Activated T-cell treated with anti-CD3 and anti-CD28 coated beads, Interleukin-2, amount 50 U/mL, for 24 hours (primary cell): ENCODE measurements at places on chromosomes 1 and 21.

DNA sequence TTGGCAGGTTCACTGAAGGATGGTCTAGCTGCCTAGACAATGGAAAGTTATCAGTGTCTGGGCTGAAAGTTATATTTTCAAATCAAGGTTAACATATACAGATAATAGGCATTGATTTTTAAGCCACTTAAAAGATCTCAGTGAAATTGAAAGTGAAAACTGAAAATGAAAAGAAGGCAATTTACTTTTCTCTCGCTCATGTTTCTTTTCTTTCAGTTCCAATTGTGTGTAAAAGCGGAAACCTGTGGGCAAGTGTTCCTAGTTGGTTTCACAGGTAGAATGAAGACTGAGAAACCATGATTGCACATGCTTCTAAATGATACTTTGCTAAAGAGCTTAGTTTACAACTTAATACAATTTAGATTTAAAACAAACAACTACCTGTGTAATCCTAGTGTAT lies 383.7 kb downstream of the ZP4 start:
- no peak for DNase-seq
- peaks cover 45% of the 10 kb centered on the region for H3K27me3 ChIP-seq
- H3K27ac ChIP-seq: no peak overlapping the region
- H3K36me3 ChIP-seq: no peaks in the 10 kb centered on the region

GRCh38 chr1:55820501-55820900 lies 605.3 kb upstream of the USP24 start:
- H3K27me3 ChIP-seq: no peaks in the 10 kb centered on the region
- no peaks in the 10 kb centered on the region for H3K36me3 ChIP-seq
- H3K27ac ChIP-seq: no peak overlapping the region
- H3K4me1 ChIP-seq: no peaks in the 10 kb centered on the region

- no peak for DNase-seq
- H3K4me3 ChIP-seq: no peak overlapping the region
- no peaks in the 10 kb centered on the region for H3K27me3 ChIP-seq
- no peaks in the 10 kb centered on the region for H3K4me1 ChIP-seq
These were observed 344.1 kb upstream of the GREM2 start for GRCh38 chr1:240956020-240956419.

- H3K27me3 ChIP-seq: peaks cover 20% of the 10 kb centered on the region
- H3K4me3 ChIP-seq: no peak overlapping the region
- no peak overlapping the region for H3K27ac ChIP-seq
- H3K36me3 ChIP-seq: no peaks in the 10 kb centered on the region
- H3K4me1 ChIP-seq: no peaks in the 10 kb centered on the region
These were observed 77.5 kb upstream of the ACTRT2 start for GRCh38 chr1:2943686-2944260.

- H3K27ac ChIP-seq: no peak overlapping the region
- no peaks in the 10 kb centered on the region for H3K27me3 ChIP-seq
- H3K4me3 ChIP-seq: no peak overlapping the region
- DNase-seq: no peak
- H3K4me1 ChIP-seq: no peaks in the 10 kb centered on the region
- H3K36me3 ChIP-seq: no peaks in the 10 kb centered on the region
These were observed 333.8 kb upstream of the PTBP2 start for GRCh38 chr1:96387785-96388184.

DNA sequence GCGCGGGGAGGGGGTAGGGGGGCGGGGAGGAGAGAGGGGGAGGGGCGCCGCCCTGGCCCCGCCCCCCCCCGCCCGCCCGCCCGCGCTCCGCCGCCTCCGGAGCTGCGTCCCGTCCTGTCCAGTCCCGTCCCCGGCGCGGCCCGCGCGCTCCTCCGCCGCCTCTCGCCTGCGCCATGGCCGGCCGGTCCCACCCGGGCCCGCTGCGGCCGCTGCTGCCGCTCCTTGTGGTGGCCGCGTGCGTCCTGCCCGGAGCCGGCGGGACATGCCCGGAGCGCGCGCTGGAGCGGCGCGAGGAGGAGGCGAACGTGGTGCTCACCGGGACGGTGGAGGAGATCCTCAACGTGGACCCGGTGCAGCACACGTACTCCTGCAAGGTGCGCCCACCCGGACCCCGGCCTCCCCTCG lies at the start of gene AGRN:
Gene AGRN (plus strand): TSS at position 121 of the 405 bp plus-strand sequence. CDS start 53 bp downstream, at position 174.
- no peaks in the 10 kb centered on the region for H3K36me3 ChIP-seq
- DNase-seq: peak; percentile 72
- H3K4me1 ChIP-seq: peaks cover 9% of the 10 kb centered on the region
- H3K27ac ChIP-seq: no peak within 1 kb of the TSS
- peaks cover 11% of the 10 kb centered on the region for H3K27me3 ChIP-seq
- H3K4me3 ChIP-seq: peak within 1 kb of the TSS; percentile 73

DNA sequence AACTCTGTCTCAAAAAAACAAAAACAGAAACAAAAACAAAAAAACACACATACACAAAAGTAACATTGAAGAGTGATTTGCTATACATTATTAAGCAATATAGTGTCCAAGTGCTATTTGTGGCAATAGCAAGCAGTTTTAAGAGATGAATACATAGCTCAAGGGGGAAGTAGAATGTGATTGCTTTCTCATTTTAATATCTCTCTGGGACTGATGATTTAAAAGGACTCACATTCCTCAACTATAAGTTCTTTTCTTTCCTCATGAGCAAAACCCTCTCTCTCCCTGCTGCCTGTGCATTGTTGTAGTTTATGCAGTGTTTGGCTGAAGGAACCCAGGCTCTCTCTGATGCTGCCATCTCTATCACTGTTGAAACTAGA lies 47.0 kb upstream of the CSF1 start:
- no peak overlapping the region for H3K27ac ChIP-seq
- no peaks in the 10 kb centered on the region for H3K27me3 ChIP-seq
- no peaks in the 10 kb centered on the region for H3K36me3 ChIP-seq
- DNase-seq: no peak
- no peak overlapping the region for H3K4me3 ChIP-seq
- peaks cover 8% of the 10 kb centered on the region for H3K4me1 ChIP-seq

GRCh38 chr1:167564612-167565270 lies 11.2 kb upstream of the CREG1 start:
- DNase-seq: no peak
- H3K36me3 ChIP-seq: no peaks in the 10 kb centered on the region
- H3K27ac ChIP-seq: no peak overlapping the region
- no peaks in the 10 kb centered on the region for H3K27me3 ChIP-seq

GRCh38 chr1:31576201-31576669 lies at the start of gene TINAGL1:
TINAGL1 (plus strand) TSS chr1:31576515; CDS start chr1:31577149, 634 bp downstream.
- H3K4me1 ChIP-seq: peaks cover 5% of the 10 kb centered on the region
- H3K4me3 ChIP-seq: no peak within 1 kb of the TSS
- H3K27ac ChIP-seq: no peak within 1 kb of the TSS
- no peak for DNase-seq
- peaks cover 25% of the 10 kb centered on the region for H3K27me3 ChIP-seq

GRCh38 chr1:241485554-241485992 lies 34.0 kb downstream of the FH start:
- H3K36me3 ChIP-seq: no peaks in the 10 kb centered on the region
- peaks cover 3% of the 10 kb centered on the region for H3K27me3 ChIP-seq
- no peak overlapping the region for H3K4me3 ChIP-seq
- no peak overlapping the region for H3K27ac ChIP-seq

DNA sequence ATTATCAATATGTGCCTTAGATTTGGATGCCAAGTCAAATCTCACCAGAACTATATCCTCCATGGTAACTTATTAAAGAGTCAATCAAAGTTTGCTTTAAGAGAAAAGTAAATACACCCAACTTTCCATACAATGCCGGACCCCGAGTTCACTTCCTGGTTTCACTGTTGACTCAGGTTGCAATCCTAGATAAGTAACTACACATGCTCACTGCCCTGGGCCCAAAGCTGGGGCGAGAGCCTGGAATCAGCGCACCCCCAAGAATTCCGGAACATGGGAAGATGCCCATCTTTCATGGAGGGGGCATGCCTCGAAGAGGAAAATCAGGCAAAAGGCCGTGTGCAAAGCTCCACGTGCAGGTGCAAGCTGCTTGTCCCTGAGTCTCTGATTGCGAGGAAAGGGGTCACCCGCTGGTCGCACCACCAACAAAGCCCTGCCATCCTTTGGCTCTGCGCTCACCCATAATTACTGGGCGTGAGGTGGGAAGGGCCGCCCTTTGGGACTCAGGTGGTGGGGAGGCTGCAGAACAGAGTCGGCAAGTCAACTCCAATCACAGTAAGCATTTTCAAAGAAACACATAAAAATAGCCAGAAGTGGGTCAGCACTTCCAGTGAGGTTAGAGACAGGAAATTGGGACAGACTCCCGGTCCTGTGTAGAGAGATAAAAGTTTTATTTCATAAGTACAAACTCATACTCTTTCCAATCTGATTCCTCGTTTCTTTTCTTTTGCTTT lies 167.7 kb downstream of the TOMM20 start:
- DNase-seq: peak; percentile 29
- H3K27ac ChIP-seq: peak overlapping the region; percentile 50
- H3K4me3 ChIP-seq: no peak overlapping the region

DNA sequence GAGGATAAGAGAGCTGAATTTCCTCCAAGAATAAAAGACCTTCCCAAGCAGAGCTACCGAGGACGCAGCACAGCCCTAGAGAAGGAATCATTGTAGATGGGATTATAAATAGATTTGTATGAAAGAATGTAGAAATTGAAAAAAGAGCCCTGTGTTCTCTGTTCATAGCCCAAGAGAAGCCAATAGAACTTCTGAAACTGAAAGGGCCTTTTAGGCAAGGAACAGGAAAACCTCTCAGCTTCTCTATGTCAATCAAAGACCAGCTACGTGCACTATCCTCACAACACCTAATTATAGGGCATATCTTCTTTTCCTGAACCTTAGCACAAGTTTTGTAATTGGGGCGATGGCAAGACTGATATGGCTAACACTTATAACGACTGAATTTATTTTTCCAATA lies 192.4 kb upstream of the RNPC3 start:
- DNase-seq: no peak
- H3K4me1 ChIP-seq: no peaks in the 10 kb centered on the region
- no peaks in the 10 kb centered on the region for H3K27me3 ChIP-seq
- H3K36me3 ChIP-seq: no peaks in the 10 kb centered on the region
- H3K4me3 ChIP-seq: no peak overlapping the region

- H3K27ac ChIP-seq: no peak overlapping the region
- no peaks in the 10 kb centered on the region for H3K36me3 ChIP-seq
- DNase-seq: no peak
- H3K4me3 ChIP-seq: no peak overlapping the region
These were observed 41.2 kb upstream of the ROR1 start for GRCh38 chr1:63732666-63733065.

DNA sequence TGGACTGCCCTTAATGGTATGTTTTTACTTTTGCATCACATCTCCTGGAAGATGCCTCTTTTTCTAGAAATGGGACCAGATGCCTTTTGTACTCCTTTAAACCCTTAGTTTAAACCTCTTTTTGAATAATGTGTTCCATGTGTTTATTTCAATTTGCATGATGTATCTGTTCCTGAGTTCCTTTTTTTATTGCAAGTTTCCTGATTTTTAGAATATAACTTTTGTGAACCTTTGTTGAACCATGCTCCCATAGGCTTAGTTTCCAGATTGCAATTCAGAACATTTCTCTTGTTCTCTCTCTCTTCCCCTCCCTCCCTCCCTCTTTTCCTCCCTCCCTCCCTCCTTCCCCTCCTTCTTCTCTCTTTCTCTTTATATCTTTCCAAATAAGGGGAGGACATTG lies 81.9 kb downstream of the RGL1 start:
- H3K4me3 ChIP-seq: no peak overlapping the region
- peaks cover 30% of the 10 kb centered on the region for H3K4me1 ChIP-seq
- no peak for DNase-seq
- no peaks in the 10 kb centered on the region for H3K36me3 ChIP-seq
- no peaks in the 10 kb centered on the region for H3K27me3 ChIP-seq

- H3K4me1 ChIP-seq: no peaks in the 10 kb centered on the region
- H3K4me3 ChIP-seq: no peak overlapping the region
- H3K27ac ChIP-seq: no peak overlapping the region
- H3K36me3 ChIP-seq: no peaks in the 10 kb centered on the region
- DNase-seq: no peak
These were observed 201.0 kb upstream of the CAMK1G start for GRCh38 chr1:209382231-209383100.

DNA sequence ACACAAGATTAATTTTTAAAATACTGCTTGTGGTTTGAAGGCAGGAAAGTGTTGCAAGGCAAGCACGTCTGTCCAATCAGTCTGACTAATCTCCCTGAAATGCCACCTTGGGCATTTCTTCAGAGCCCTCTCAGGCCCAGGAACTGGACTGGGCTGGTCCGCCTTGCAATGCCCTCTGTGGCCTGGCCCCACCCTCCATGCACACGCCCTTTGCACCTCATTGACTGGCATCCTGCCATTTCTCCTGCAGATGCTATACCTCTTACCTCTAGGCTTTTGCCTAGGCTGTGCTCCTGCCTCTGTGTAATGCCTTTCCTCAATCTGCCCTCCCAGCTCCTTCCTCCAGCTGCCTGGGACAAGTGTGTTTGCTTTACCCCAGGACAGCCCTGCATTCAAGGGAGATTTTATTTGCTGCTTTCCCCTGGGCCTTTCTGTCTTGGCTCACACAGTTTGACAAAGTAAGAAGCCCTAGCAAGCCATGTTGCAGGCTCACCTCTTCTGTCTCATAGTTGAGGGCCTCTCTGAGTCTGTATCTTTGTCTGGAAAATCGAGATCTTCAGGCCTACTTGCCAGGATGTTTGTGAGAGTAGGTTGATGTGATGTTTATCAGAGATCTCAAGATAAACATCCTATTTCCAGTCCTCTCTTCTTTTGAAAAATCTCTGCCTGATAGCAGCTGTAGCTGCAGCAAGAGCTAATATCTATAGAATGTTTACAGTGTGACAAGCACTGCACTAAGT lies 149.2 kb upstream of the JUN start:
- peaks cover 42% of the 10 kb centered on the region for H3K4me1 ChIP-seq
- H3K27me3 ChIP-seq: no peaks in the 10 kb centered on the region
- H3K36me3 ChIP-seq: no peaks in the 10 kb centered on the region
- DNase-seq: no peak
- H3K4me3 ChIP-seq: no peak overlapping the region

GRCh38 chr21:36209626-36210171 lies 53.1 kb downstream of the DOP1B start:
- peaks cover 44% of the 10 kb centered on the region for H3K36me3 ChIP-seq
- peaks cover 29% of the 10 kb centered on the region for H3K4me1 ChIP-seq
- no peak overlapping the region for H3K4me3 ChIP-seq
- DNase-seq: no peak

- no peak for DNase-seq
- no peak overlapping the region for H3K4me3 ChIP-seq
- H3K36me3 ChIP-seq: no peaks in the 10 kb centered on the region
- no peak overlapping the region for H3K27ac ChIP-seq
These were observed 200.6 kb downstream of the PRDM2 start for GRCh38 chr1:13900583-13900982.

DNA sequence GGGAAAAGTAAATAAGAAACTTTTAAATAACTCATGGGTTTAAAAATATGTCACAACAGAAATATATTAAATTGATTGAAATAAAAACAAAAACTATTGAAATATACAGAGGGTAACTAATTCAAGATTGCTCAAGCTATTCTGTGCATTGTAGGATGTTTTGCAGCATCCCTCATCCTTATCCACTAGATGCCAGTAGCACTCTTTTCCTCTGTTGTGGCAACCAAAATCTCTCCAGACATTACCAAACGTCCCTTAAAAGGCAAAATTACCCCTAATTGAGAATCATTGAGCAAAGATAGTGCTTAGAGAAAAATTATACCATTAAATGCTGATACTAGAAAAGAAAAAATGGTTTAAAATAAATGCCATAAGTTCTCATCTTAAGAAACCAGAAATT lies 682.6 kb downstream of the RWDD3 start:
- H3K4me3 ChIP-seq: no peak overlapping the region
- H3K4me1 ChIP-seq: no peaks in the 10 kb centered on the region
- DNase-seq: no peak
- H3K27me3 ChIP-seq: no peaks in the 10 kb centered on the region
- no peak overlapping the region for H3K27ac ChIP-seq
- H3K36me3 ChIP-seq: no peaks in the 10 kb centered on the region

- H3K36me3 ChIP-seq: no peaks in the 10 kb centered on the region
- H3K27ac ChIP-seq: no peak overlapping the region
- no peaks in the 10 kb centered on the region for H3K27me3 ChIP-seq
These were observed 59.0 kb downstream of the SUSD4 start for GRCh38 chr1:223304931-223305330.
